ENCODE measurements at places on chromosomes 3 and 15.
A peak's percentile ranks its signal among the peaks of the same experiment; 100 is the strongest.

GRCh38 chr3:168803536-168803935 is 707.8 kb upstream of the GOLIM4 start:
- DNase-seq: peak; percentile 16

DNA sequence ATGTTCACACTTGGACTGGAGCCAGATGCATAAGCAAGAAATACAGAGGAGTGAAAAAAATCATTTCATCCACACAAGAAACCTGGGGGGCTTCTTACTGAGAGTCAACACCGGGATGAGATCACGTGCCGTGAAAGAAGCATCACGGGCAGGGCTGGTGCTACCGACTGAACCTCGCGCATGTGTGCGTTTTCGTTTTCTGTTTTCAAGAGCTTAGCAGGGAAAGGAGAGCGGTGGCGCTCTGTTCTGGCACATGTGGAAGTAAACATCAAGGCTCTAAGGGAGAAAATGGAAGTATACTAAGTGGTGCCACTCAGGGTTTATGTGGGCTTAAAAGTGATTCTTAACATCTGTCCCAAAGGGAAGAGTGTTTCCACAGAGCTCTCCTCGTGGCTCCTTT is 55.9 kb downstream of the VGLL4 start:
- DNase-seq: no peak

DNA sequence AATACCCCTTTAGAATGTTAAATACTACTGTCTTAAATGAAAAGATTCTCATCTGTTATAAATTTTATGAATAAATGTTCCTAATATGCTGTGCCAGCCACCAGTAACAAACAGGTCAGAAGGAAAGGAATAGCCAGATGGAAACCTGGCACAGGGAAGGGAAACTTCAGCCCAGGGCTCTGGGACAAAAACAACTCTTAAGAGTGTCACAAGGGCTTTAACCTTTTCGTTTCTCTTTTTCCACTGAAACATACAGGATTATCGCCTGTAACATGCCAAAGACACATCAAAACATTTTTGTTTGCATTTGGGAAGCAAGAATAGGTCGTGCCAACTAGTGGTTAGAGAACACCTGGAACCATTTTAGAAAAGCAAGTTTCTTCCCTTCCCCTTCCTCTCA is 109.0 kb upstream of the NEDD4 start:
- no peak for DNase-seq

DNA sequence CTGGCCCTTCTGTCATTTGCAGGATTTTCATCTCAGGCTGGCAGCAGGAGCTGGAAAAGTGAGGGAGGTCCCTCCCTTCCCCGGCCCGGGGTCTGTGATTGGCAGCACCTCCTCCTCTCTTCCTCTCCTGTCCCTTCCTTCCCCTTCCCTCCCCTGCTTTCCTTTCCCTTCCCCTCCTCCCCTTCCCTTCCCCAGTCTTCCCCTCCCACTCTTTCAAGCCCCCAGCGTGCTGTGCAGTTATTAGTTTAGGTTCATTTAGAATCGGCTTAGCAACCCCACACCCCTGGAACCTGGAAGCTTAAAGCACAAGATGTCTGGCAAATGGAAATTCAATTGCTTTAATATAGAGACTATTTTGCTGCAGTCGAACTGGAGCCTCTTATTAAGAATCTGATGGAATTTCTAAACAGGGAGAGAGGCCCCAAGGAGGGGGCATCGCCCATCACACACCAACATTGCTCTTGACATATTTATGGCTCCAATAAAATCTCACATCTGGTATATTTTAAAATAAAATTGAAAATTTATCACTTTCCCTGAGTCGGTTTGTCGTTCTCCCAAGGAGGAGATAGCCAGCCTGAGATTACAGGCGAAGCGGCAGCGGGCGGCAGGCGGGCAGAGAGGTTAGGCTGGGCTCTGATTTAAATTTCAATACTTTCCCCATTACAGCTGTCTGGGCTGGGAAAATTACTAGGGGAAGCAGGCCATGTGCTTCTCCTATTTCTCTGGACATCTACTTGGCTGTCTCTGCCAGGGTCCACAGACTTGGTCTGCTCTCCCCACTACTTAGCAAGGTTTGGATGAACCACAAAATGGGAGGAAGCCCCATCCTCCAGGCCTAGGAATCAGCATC is 98.9 kb downstream of the LINGO1 start:
- no peak for DNase-seq

DNA sequence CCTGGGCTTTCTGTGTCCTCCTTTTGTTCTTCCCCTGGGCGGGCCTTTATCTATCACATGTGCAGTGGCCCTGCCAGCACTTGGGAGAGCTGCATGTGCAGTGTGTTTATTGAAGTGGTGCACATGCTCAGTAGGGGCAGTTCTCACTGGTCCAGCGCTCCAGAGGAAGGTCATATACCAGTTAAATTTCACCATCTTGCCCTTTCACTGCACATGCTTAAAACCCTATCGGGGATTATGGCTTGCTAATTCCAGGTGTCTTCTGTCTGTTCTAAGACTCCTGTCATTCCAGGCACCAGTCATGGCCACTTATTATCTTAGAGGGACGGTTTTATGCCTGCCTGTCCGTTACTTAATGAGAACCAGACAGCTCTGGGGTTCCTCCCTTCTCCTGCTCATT is 52.2 kb downstream of the ROPN1B start:
- no peak for DNase-seq

- DNase-seq: peak; percentile 15
Observed at GRCh38 chr3:190429681-190430080, 20.0 kb downstream of the TMEM207 start.

- peak; percentile 96 for DNase-seq
Observed at GRCh38 chr3:53130179-53131061, at the start of gene RFT1. TSS of gene RFT1 (minus strand) at chr3:53130435. CDS start at chr3:53130400, 35 bp downstream.

- no peak for DNase-seq
Observed at GRCh38 chr15:67462875-67463274, 58.1 kb upstream of the C15orf61 start.

- no peak for DNase-seq
Observed at GRCh38 chr3:13266651-13267362, 153.3 kb downstream of the NUP210 start.

DNA sequence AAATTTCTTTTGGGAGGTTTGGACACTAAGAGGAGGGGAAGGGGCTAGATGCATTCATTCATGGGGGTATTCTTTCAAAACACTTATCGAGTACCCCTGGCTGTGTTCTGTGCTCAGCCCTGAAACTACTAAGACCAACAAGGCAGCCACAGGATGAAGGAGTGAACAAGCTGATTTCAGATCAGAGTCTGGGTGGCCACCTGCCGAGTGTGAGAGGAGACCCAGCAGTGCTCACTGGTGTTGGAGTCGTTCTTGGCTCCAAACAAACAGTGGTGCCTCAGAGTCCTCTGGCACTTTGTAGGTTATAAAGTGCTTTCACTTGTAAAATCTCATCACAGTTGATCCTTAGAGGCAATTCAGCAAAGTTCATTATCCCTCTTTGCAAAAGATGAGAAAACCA is 48.8 kb upstream of the CMTM8 start:
- no peak for DNase-seq

GRCh38 chr3:140956058-140956835 is 14.6 kb downstream of the SLC25A36 start:
- no peak for DNase-seq

- DNase-seq: no peak
Observed at GRCh38 chr3:114464548-114464947, 170.7 kb downstream of the TIGIT start.

GRCh38 chr3:158169091-158169491 is 59.2 kb downstream of the RSRC1 start:
- no peak for DNase-seq

GRCh38 chr3:197216914-197217313 is 81.5 kb downstream of the DLG1 start:
- DNase-seq: no peak

GRCh38 chr3:64717872-64718613 is 30.2 kb upstream of the ADAMTS9 start:
- DNase-seq: peak; percentile 16

GRCh38 chr3:48155122-48155521 is 33.1 kb downstream of the CDC25A start:
- peak; percentile 64 for DNase-seq

DNA sequence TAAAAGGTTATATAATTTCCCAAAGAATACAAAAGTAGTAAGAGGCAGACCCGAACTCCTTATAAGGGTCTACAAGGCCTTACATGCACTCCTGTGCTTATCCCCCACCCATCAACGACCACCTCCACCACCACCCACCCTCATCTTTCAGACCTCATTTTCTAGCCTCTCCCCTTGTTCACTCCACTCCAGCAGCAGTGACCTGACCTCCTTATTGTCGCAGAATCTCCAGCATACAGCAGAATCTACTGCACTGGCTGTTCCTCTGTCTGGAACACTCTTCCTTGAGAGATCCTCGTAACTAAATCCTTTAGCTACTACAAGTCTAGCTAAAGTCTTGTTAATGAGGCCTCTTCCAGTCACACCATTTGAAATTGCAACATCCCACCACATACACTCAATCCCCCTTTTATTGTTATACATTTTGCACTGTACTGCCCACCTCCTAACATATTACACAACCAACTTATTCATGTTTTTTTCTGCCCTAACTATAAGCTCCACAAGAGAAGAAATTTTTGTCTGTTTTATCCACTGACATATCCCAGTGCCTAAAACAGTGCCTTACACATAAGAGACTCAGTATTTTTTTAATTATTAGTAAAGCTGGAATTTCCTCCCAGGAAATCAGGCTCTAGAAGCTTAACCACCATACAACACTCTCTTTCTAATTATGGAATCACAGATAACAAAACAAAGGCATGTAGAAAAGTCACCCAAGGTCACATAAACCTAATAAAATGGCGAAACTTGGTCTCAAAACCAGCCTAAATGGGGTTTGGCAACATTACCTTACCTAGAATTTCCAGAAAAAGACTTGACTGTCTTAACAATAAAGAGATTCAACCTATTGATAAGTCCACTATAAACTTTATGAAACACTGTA is 40.2 kb downstream of the ZNF148 start:
- DNase-seq: no peak

DNA sequence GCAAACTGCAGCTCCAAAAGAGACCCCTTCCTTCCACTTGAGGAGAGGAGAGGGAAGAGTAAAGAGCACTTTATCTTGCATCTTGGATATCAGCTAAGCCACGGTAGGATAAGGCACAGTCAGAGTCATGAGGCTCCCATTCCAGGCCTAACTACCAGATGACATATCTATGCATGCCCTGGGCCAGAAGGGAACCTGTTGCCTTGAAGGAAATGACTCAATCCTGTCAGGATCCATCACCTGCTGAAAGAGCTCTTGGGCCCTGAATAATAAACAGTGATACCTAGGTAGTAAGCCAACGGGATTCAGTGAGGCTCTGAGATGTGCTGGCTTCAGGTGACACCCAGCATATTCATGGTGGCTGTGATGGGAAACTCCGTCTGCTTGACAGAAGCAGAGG is 118.5 kb upstream of the EPHA3 start:
- no peak for DNase-seq

- peak; percentile 32 for DNase-seq
Observed at GRCh38 chr3:88005066-88005465, 53.7 kb downstream of the CGGBP1 start.

DNA sequence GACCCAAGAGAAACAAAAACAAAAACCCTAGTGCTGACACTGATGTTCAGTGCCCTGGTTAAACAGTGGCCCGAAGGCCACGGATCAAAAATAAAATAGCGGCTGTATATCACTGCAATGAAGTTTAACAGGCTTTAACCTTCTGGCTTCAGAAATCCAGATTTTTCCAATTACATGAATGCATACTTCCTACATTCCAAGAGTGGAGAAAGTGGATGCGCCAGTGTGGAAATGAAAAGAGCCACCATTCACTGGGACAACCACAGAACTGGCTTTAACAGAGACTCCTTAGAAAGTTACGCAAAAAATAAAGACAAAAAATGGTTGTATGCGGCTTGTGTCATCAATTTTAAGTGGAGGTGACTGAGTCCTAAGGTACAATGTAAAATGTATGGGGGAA is 522.2 kb downstream of the FHIT start:
- no peak for DNase-seq

GRCh38 chr3:149479621-149480325 is 5.3 kb downstream of the TM4SF4 start:
- no peak for DNase-seq

DNA sequence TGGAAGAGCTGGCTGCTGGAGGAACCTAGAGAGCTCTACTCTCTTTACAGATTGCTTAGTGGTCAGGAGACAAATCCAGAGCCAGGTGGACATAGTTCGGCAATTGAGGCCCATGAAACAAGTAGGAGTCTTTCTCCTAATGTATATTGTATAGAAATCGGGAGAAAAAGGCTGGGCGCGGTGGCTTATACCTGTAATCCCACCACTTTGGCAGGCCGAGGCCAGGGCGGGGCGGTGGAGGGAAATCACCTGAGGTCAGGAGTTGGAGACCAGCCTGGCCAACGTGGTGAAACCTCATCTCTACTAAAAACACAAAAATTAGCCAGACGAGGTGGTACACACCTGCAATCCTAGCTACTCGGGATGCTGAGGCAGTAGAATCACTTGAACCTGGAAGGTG is 10.8 kb downstream of the RAD54L2 start:
- no peak for DNase-seq

- no peak for DNase-seq
Observed at GRCh38 chr15:98798375-98798893, 150.1 kb downstream of the IGF1R start.

DNA sequence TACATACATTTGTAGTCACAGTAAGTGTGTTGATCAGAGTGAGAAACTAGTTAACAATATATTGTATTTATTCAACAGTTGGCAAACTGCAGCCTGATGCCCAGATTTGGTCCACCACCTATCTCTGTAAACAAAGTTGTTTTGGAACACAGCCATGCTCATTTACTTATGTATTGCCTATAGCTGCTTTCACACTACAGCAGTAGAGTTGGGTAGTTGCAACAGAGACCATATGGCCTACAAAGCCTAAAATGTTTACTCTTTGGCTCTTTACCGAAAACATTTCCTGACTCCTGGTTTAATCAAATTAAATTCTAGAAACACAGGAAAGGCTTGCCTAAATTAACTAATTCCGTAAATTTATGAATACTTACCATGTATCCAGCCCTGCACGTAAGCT is 39.4 kb downstream of the CMC1 start:
- DNase-seq: no peak

All from AG20443 (cell line).